Stimulated activated CD4-positive, alpha-beta T cell treated with anti-CD3 and anti-CD28 coated beads, Interleukin-1b, Interleukin-23, amount 100 ng/mL, for 4 hours (primary cell): ENCODE measurements at places on chromosomes 1 and 21.

- no peak for DNase-seq
These were observed 68.6 kb downstream of the ZC3H11B start for GRCh38 chr1:219544163-219544846.

GRCh38 chr1:57450981-57451380 lies 27.1 kb upstream of the DAB1 start:
- no peak for DNase-seq

DNA sequence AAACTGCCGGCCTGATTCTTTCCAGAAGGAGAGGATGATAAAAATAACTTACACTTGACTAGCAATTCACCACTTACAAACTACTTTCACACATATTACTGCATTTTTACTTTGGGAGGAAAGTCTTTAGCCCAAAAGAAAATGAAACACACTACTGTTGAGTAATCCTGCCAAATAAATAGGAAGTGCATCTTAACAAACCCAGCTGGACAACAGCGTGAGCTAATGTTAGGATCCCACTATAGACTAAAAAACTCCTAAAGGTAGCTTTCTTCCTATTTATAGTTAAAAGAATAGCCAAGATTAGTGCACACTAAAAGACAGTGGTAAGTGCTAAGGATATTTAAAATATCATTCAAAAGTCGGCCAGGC lies 83.8 kb downstream of the HSF2BP start:
- no peak for DNase-seq

GRCh38 chr21:35254006-35254764 lies 205.1 kb upstream of the RUNX1 start:
- DNase-seq: no peak

GRCh38 chr1:207470927-207471326 lies 16.8 kb downstream of the CR2 start:
- DNase-seq: no peak

- no peak for DNase-seq
These were observed 1.8 kb downstream of the TRIM46 start for GRCh38 chr1:155175281-155175926.

- DNase-seq: no peak
These were observed 86.0 kb downstream of the CACHD1 start for GRCh38 chr1:64555947-64556346.

GRCh38 chr1:89705901-89706699 lies 73.2 kb downstream of the LRRC8C start:
- DNase-seq: no peak

GRCh38 chr1:32398401-32398800 lies 4.2 kb upstream of the BSDC1 start:
- no peak for DNase-seq

GRCh38 chr1:32100807-32101708 lies 6.8 kb upstream of the KPNA6 start:
- DNase-seq: no peak

GRCh38 chr1:7616076-7616832 lies 154.8 kb upstream of the VAMP3 start:
- DNase-seq: no peak

DNA sequence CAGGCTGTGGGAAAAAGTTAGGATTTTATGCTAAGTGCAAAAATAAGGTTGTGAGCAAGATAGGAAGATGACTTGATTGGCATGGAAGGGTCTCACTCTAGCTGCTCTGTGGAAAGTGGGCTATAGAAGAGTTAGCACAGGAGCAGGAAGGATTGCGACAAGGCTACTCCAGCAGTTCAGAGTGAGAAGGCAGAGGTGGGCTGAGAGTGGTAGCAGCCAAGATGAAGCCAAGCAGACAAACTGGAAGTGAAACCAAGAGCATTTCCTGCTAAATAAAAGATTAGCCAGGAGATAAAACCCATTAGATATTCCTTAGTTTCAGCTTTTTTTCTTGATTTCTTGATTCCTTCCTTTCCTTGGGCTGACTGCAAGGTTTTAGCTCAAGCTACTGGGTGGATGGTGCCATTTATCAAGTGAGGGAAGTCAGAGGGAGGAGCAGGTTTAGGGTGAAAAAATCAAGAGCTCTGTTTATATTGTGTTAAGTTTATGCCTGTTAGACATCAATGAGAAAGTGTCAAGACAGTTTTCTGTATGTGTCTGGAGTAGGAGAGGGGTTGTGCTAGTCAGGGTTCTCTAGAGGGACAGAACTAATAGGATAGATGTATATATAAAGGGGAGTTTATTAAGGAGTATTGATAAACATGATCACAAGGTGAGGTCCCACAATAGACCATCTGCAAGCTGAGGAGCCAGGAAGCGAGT lies 33.1 kb upstream of the ZNF644 start:
- DNase-seq: no peak

- no peak for DNase-seq
These were observed 70.3 kb upstream of the TINAGL1 start for GRCh38 chr1:31505911-31506497.

GRCh38 chr1:95520390-95520789 lies 286.4 kb downstream of the RWDD3 start:
- DNase-seq: no peak

DNA sequence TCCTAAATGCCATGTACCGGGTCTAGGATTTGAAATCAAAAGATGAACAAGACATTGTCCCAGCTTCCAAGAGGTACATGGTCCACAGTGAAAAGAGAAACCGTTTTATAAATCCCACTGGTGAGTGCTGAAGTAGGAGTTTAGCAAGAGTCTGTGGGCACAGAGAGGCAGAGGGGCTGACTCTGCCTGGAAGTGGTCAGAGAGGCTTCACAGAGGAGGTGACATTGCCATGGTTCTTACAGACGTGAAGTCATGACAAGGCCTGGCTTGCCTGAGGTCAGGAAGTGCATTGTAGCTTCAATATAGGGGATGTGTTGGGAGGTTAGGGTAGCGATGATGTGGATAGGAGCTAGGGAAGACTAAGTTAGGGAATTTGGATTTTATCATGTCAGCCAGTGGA lies 28.4 kb downstream of the MAPKAPK2 start:
- no peak for DNase-seq

- DNase-seq: no peak
These were observed 39.9 kb downstream of the TEX35 start for GRCh38 chr1:178552856-178553255.

DNA sequence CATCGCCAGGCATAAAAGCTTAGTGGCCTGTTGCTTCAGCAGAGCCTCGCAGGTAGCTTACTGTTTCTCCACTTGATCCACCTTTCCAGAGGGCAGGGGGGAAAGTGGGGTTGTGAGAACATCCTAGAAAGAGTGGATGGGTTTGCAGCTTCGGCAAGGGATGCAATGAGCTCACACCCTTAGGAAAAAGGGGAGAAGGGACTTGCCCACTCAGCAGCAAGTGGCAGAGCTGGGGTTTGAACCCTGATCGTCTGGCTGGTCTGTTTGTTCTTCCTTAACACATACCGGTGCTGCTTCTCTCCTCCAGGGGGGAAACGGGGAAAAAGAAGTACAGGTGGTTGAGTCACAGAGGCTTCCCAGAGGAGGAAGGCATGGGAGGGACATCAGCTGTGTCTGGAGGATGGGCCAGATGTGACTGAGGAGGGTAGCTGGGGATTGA lies 1.0 kb downstream of the TMEM201 start:
- DNase-seq: no peak

DNA sequence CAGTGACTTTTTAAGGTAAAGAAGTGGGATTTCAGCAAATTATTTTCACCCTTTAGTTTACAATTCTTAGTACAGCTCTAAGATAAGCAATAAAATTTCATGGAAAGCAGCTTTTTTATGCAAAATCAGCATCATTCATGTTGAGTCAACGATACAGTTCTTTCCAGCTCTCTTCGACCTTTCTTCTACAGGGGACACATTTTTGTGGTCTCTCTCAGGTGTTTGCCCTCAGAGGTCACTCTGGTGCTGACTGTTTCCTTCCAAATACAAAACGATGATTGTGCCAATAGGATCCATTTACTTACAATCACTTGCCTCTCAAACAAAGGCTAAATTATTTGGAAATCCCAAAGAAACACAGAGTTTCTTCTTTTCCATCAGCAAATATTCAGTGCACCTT lies 51.0 kb downstream of the PSMG1 start:
- no peak for DNase-seq

DNA sequence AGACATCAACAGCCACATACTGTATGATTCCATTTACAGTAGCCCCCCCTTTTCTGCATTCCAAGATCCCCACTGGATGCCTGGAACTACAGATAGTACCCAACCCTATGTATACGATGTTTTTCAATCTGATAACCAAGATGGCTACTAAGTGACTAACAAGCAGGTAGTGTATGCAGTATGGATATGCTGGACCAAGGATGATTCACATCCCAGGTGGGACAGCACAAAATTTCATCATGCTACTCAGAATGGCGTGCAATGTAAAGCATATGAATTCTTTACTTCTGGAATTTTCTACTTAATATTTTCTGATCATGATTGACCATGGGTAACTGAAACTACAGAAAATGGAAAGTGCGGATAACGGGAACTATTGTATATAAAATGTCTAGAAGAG lies 30.0 kb upstream of the MRPS6 start:
- DNase-seq: no peak

GRCh38 chr1:1352786-1353388 lies 3.7 kb upstream of the DVL1 start:
- no peak for DNase-seq

DNA sequence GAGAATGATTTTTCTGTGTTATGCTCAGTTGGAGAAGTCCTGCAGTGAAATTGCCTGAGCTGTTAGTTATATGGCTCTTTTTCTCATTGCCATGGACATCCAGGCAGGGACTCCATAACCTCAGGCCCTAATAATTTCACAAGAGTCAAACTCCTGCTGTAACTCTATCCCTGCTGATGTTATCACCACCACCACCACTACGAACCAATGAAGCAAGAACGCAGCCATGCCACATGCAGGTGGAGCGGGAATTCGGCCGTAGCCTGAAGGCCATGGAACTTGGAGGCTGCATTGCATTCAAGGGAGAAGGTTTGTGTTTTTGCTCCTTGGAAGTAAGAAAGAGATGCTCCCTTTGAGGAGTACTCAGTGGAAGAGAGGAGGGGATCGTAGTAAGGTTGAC lies 16.8 kb upstream of the DLGAP3 start:
- no peak for DNase-seq

DNA sequence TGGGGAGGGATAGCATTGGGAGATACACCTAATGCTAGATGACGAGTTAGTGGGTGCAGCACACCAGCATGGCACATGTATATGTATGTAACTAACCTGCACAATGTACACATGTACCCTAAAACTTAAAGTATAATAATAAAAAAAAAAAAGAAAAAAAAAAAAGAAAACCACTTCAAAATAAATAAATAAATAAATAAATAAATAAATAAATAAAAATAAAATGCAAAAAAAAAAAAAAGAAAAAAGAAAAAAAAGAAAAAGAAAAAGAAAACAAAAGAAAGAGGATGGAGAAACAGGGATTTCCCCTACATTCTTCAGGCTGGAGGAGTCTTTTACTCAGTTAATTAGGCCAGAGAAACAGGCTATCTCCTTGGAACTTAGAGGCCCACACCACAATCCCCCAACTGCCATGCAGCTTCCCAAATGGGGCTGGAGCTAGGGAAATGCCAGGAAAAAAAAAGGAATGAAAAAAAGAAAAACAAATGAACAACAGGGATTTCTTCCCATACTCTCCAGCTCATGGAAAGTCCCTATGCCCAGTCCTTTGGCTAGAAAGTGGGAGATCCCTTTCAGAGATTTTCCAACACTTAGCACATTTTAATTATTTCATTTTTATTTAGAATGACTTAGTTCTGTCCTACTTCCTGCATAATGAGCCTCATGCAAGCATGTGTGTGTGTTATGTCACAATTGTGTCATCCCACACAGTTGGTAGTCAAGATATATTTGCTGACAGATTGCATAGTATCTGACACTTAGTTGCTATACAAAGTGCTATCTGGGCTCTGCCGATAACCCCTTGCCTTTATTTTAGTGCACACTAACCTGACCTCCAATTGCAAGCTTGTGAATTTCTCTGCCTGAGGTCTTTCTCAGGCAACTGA lies 486.4 kb downstream of the PLPP3 start:
- DNase-seq: no peak

DNA sequence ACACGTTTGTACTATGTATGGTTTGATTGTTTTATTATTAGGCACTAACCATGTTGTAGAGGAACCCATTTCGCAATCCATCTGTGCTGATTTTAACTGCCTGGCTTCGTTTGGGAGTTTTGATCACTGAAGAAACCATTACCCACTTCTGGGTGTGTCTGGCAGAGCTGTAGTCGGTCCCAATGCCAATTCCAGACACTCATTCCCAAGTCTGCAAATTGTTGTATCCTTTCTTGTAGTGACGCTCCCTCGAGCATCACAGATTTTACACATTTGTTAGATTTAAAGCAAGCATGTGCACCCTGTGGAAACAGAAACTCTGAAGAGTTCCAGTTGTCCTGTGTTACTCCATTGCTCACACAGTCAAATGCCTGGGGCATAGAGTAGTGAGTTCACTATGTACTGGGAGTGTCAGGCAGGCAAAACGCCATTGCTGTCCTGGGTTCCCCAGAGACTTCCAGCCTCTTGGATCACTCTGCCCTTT lies 31.0 kb upstream of the EFCAB14 start:
- no peak for DNase-seq

GRCh38 chr21:15141261-15141970 lies 76.6 kb upstream of the NRIP1 start:
- DNase-seq: no peak

DNA sequence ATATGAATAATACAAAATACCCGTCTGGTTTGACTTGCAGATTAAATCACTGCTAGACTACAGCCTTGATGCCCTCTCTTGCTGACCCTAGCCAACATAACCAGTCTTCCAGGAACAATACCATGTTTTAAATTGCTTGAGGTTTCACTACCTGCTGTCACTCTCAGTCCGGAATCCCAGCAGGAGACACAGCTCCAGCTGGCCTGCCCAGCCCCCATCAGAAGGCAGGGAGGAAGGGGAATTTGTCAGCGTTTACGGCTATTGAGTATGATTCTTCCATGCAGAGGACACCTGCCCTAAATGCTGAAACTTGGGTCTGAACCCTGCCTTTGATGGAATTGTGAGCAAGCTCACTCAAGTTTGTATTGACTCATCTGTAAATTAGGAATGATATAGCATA lies 33.0 kb downstream of the ZNF496 start:
- DNase-seq: no peak

- DNase-seq: no peak
These were observed 61.8 kb downstream of the ATP1A1 start for GRCh38 chr1:116434849-116435248.

DNA sequence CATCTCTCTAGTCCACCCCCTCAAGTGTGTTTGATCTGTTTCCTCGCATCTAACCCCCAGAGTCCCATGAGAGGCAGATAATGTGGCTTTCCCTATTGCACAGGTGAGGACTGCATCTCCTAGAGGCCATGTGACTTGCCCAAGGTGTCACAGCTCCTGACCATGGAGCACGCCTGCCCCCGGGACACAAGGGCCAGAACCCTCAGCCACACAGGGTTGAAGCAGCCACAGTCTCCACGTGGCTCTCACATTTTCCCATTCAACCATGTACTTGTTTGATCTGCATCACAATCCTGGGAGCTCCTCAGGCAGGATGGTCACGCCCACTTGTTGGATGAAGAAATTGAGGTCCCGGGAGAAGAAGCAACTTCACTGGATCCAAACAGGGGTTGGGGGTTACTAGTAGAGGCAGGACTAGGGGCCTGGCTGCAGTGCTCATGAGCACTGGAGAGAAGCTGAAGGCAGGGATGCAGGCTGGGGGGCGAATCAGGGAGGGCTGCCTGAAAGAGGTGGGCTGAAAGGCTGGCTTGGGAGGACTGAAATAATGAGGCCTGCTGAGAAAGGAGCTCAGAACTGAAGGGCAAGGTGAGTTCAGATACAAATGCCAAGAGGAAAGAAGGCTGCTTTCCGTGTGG lies 207.9 kb downstream of the PTPRU start:
- DNase-seq: no peak
